Pulmonary artery endothelial cell (primary cell): ENCODE measurements at places on chromosomes 6 and 20. TPM values are rescaled to one million over a fixed set of nuclear protein-coding genes. Genes with fewer than 3 reads are reported as not detected.

The PROKR2 gene
- not detected in 2 replicates for total RNA-seq

The DEF6 gene
- 0.25 and 0.26 TPM in 2 replicates for total RNA-seq

GRCh38 chr6:65633501-65633900, 73.5 kb downstream of the EYS start:
- DNase-seq, result no peak

DNA sequence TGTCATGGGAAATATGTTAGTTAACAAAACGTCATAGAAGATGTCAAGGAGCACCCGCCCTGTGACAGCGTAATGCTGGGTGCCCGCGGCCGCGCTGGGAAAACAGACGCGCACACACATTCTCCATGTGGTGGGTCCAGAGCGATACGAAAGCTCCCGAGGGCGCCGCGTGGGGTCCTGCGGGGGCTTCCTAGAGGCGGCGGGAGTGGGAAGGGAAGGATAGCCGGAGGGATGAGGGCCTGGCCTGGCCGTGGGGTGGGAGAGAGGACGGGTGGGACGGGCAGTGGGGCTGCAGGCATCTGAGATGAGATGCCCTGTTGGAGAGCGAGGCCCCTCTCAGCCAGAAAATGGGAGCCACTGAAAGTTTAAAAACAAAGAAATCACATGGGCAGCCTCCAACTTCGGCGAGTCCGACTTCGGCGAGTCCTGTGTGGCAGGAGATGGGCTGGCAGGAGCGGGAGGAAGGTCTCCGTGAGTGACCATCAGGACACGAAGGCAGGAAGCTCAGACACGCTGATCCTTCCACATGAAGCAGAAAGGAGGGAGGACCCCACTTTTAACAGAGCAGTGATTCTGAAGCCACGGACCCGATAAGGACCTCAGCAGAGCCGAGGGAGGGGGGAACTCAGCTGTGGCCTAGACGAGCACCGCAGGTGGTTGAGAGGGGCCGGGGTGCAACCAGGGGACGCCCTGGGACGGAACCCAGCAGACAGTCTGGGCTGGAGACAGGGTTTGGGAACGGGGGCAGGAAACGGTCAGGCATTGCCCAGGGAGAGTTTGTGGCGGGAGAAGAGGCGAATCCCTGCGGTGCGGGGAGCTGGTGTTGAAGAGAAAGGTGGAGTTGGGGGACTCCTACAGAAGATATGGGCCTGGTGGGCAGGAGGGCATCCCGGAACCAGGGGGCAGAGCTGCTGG, 114.1 kb upstream of the FRMD1 start:
- no peak for DNase-seq

GRCh38 chr20:37411408-37412219, 65.7 kb downstream of the SRC start:
- no peak for DNase-seq
